ENCODE measurements at places on chromosomes 1 and 21.
A peak's percentile ranks its signal among the peaks of the same experiment; 100 is the strongest.

GRCh38 chr1:10108134-10108663 lies 75.4 kb downstream of the UBE4B start:
- DNase-seq = peak; percentile 41

DNA sequence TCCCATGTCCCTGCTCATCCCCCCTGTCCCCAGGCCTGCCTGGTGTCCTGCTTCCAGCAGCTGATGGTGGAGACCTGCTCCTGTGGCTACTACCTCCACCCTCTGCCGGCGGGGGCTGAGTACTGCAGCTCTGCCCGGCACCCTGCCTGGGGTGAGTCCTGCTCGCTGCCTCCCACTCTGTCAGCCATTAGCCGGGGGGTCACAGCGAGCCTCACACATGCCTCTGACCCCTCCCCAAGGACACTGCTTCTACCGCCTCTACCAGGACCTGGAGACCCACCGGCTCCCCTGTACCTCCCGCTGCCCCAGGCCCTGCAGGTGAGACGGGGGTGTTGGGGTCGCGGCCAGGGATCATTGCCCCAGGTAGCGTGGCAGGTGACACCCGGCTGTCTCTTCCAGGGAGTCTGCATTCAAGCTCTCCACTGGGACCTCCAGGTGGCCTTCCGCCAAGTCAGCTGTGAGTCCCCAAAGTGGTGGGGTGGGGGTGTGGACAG lies 10.0 kb downstream of the SCNN1D start:
- DNase-seq = peak; percentile 53

DNA sequence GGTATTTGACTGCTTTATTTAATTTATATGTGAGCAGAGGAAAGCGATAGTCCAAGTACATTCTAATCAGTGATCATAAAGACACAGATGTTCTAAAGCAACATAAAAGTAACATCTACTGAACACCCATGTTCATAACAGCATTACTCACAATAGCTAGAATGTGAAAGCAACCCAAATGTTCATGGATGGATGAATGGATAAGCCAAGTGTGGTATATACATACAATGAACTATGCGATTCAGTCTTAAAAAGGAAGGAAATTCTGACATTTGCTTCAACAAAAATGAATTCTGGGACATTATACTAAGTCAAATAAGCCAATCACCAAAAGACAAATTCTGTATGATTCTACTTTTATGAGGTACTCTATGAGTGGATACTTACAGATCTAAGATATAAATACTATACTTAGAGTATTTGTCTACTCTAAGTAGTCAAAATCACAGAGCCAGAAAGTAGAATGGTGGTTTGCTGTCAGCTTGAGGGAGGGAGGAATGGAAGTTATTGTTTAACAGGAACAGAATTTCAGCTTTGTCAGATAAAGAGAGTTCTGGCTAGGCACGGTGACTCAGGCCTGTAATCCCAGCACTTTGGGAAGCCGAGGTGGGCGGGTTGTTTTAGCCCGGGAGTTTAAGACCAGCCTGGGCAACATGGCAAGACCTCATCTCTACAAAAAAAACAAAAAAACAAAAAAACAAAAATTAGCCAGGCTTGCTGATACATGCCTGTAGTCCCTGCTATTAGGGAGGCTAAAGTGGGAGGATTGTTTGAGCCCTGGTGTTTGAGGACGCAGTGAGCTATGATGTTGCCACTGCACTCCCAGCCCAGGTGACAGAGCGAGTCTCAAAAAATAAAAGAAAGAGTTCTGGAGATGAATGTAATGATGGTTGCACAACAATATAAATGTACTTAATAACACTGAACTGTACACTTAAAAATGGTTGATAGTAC lies 79.7 kb upstream of the ARHGAP29 start:
- DNase-seq = no peak

DNA sequence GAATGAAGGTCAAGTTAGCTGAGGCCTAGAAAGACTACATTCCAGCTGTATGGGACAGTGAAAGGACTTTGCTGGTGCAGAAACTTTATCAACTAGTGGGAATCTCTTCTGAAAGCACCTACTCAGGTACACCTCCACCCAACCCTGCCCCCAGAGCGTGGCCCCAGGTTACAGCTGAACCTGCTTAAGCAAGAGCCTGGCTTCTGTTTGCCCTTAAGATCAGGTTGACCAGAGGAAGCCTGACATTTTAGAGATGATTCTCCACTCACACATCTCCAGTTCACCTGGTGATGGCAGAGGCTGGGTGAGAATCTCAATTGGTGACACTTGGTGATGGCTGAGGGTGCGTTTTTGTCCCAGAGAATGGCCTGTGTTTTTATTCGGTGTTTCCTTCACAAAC lies 24.0 kb downstream of the ELAPOR1 start:
- no peak for DNase-seq

DNA sequence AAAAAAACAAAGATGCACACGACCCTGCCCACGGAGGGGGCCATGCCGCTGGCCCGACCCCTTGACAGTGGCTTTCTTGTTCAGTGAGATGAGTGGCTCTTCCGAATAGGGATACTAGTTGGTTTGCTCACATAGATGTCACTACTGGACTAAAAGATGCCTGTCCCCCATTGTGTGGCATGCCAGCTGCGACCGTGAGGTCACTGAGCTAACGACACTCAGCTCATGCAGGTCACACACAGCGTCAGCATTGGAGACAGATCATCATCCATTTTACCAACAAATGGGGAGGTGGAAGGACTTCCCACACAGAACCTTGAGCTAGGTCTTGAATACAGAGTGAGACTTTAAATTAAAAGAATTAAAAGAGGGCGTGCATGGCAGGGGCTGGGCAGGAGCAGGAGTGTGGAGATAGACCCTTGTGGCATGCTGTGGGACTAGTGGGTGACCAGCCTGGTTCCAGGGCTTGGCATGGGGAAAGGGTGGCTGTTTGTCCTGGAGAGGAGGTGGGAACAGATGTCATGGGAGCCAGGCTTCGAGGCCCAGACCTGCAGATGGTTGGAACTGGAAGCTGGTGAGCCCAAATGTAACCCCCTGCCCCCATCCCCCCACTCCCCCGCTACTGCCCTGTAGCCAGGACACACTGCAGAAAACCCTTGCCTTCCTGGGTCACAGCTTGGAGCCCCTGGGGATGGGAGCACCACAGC lies 12.4 kb downstream of the SLC1A7 start:
- DNase-seq = no peak

DNA sequence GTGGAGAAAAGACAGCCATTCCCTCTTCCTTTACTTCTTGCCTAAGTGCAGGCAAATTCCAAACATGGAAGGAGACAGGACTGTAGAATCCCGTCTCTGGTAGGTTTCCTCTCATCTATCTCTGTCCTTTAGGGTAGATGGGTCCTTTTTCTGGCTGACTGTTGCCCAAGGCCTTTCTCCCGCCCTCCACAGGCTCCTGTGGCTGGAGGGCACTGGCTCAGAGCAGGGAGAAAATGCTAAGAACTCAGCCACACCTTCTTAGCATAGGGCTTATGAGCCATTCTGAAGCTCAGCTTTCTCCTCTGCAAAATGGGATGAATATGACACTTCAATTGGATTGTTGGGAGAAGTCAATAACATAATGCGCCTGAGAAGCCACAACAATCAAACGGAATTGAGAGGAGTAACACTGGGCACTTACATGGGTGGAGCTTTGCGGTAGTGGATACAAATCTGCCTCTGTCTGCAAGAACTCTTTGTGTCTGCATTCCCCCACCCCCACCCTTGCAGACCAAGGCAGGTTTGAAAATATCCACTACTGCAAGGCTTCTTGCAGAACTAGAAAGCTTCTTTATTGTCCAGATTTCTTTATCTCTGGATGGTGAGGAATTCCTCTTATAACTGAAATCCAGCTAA lies 94.7 kb downstream of the CSMD2 start:
- DNase-seq = no peak

DNA sequence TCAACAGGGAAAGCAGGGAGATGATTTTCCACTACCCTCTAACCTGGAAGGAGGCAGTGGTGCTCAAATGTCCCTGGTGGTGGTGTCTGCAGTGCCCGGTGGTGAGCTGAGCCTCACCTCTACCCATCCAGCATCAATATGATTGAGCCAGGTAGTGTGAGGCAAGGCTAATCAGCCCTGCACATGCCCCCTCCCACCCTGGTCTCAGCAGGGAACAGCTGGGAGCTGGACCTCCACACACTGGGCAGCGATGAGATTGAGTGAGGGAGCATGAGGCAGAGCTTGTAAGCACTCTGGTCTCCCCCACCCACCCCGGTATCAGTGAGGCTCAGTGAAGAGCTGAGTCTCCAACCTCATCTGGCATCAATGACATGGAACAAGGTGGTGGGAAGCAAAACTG lies 634.3 kb downstream of the PTPRU start:
- no peak for DNase-seq

GRCh38 chr1:34290831-34291230 lies 114.1 kb downstream of the C1orf94 start:
- DNase-seq = no peak

Measured in AG08395 (cell line).